ENCODE measurements at places on chromosomes 1 and 21.

DNA sequence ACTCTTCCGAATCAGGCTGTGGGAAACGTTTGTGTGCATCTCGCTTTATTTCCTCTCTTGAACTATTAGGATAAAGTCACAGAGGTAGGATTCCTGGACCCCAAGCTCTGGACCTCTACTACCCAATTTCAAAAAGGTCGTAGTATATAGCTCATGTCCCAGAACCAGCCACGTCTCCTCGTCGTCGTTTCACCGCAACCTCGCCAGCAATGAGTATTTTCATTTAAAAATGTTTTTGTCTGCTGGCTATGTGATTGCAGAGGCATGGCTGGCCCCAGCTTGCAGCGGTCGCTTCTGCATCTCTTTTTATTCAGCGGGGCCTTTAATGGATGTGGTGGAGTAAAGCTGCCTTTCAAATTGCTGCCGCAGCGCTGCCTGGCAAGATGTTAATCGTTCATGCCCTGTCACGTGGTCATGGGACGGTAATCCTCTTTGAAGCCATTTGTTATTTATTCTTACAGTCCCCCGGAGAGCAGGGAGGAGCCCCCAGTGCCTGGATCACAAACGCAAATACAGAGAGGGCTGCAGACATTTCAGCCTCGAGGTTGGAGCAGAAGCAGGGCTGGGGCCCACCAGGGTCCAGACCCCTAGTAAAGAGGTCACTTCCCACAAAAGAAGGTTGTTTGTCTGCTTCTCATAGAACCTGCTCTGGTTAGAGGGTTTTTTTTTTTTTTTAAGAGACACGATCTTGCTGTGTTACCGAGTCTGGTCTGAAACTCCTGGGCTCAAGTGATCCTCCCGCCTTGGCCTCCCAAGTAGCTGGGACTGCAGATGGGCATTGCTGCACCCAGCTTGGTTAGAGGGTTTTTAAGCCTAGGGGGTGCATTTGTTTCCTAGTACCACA, 11.6 kb upstream of the NPHP4 start:
- no peak for DNase-seq

GRCh38 chr1:161725908-161726472, 4.6 kb downstream of the FCRLB start:
- no peak for DNase-seq

DNA sequence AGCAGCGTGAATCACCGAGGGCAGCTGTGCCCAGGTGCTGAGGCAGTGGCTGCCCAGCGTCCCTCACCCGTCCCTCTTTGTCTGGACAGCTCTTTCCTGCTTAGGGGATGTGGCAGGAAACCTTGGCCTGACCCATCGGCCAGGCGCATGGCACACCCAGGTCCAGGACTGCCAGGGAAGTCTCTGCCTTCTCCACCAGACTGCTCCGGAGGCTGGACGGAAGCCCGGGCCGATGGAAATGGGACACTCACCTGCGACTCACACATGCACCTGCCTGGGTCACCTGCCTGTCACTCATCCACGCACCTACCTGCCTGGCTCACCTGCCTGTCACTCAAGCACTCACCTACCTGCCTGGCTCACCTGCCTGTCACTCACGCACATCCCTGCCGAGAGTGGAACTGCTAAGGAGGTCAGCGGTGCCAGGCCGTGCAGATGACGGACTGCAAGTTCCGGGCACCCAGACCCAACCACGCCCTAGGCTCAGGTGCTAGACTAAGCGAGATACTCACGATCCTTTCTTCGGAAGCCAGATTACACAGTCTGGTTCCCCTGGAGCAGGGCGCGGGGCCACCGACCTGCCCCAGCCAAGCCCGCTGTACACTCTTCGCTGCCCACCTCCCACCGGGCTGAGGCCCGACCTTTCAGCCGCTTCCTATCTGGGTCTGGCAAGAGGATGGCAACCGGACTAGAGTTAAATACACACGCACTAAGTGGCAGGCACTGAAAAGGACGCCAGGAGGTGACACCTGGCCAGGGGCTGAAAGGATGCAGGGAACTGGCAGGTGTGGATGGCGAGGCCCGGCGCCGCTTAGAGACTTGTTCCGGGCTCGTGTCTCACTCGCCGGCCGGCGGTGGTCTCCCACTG, 1.1 kb downstream of the UBE2J2 start:
- DNase-seq = peak; percentile 32

GRCh38 chr1:39063191-39063590, 37.0 kb downstream of the NDUFS5 start:
- no peak for DNase-seq

DNA sequence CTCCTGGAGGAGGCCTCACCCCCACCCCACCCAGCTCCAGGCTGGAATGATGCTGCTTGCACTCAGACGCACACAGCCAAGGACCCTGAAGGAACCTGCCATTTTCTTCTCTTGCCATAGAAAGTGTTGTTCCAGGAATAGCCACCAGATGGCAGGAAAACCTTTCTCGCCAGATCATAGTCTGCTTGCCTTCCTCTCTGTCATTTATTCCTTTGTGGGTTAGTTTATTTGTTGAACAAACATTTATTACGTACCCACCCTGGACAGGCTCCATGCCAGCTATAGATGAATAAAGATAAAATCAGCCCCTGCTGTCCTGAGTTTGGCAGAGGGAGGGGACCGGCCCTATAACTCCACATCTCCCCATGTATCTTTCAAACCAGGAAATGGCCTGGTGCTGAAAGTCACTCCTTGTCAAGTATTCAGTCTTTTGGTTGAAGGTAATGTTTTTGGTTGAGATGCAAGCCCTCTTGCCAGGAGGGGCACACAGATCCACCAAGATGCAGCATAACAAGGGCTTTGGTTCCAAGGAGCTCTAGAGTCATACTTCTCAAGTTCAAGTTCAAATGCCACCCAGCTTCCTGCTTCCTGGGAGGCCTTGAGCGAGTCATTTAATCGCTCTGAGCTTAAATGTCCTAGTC, 7.0 kb upstream of the KCNC4 start:
- peak; percentile 50 for DNase-seq

DNA sequence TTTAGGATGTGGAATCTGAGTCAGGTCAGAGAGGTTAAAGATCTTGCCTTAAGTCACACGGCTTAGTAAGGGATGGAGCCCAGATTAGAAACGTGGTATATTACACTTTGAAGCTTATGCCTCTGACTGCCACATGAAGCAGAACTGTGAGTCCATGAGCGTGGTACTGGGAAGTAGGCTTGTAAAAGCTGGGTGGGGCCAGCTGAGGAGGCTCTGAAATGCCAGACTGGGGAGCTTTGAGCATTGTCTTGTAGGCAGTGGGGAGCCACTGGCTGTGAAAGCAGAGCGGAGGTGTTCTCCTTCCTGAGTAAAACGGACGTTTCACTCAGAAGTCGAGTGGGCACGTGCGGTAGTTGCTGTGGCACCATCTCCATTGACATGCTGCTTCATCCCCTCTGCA, 72.6 kb upstream of the USP24 start:
- no peak for DNase-seq

- DNase-seq = no peak
Measured at GRCh38 chr1:183791319-183791718, 13.6 kb upstream of the RGL1 start.
